Activated naive CD4-positive, alpha-beta T cell treated with anti-CD3 and anti-CD28 coated beads for 36 hours (primary cell): ENCODE measurements at places on chromosomes 2 and 18.

DNA sequence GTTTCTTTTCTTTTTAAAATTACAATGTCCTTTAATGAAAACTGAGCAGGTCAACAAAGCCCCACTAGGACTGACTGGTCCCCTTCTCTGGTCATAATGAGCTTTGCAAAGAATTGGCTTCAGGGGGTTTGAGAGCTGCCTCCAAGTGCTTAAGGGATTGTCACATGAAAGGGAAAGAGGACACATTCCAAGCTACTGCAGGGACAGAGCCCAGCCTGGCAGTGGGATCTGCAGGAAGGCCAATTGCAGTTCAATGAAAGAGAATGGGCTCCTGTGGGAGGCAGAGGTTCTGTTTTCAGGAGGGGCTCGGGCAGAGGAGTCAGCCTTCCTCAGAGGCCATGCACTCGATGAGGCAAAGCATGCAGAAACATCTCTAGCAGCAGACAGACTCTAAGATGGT, 84.1 kb upstream of the ACKR3 start:
- H3K27ac ChIP-seq = no peak overlapping the region
- no peak overlapping the region for H3K4me3 ChIP-seq
- no peak for DNase-seq
- H3K27me3 ChIP-seq = peaks cover 4% of the 10 kb centered on the region
- H3K4me1 ChIP-seq = no peaks in the 10 kb centered on the region
- peaks cover 2% of the 10 kb centered on the region for H3K36me3 ChIP-seq

DNA sequence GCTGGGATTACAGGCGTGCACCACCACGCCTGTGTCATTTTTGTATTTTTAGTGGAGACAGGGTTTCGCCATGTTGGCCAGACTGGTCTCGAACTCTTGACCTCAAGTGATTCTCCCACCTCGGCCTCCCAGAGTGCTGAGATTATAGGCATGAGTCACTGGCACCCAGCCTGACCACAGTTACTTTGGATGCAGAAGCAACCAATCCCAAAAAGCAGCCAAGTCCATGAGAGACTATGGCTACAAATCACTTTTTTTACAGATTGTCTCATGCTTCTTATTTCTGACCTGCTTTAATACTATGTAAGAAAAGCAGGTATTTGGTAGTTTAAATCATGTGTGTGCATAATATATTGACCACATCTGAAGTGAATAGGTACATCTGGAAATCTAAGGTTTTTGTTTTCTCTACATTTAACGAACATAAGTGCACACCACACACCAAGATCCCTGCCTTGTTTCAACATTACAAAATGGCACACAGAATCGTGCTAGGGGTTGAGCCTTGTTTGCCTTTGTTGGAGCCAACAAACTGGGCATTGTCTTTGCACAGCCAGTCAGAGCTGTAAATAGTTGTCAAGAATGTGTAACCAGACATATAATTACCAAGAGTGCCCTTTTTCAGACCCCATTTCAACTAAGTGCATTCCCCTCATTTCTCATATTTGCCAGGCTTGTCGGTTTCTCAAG, 18.3 kb upstream of the MAP4K4 start:
- no peak for DNase-seq
- H3K4me1 ChIP-seq = peaks cover 23% of the 10 kb centered on the region
- H3K27me3 ChIP-seq = no peaks in the 10 kb centered on the region

DNA sequence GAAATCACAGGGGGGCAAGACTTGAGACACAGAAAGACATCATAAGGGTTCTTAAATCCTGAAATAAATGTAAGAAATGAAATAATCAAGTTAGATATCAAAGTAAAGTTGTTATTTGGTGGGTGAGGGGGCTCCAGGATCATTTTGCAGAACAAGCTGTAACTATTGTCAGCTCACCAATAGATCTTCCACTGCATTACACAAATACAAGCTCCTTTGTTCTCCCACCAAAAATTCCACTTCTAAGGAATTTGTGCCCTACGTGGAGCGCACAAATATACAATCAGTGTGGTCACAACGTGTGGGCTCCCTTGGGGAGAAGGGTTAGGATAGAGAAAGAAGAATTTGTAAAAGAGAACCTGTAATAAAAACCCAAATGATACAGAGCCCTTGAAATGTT, 19.2 kb upstream of the GALNT5 start:
- no peak overlapping the region for H3K4me3 ChIP-seq
- H3K27ac ChIP-seq = no peak overlapping the region
- DNase-seq = no peak
- peaks cover 9% of the 10 kb centered on the region for H3K27me3 ChIP-seq
- no peaks in the 10 kb centered on the region for H3K4me1 ChIP-seq

DNA sequence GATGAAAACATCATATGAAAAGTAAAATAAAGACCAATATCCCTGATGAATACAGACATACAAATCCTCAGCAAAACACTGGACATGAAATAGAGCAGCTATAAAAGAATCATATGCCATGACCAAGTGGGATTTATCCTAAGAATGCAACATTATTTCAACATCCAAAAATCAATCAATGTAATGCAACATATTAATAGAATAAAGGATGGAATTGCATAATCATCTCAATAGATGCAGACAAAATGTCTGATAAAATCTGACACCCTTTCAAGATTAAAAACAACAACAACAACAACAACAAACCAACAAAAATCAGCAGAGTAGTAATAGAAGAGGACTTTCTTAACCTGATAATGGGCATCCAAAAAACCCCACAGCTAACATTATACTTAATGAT, 63.8 kb upstream of the IL1R1 start:
- no peaks in the 10 kb centered on the region for H3K36me3 ChIP-seq
- H3K4me3 ChIP-seq = no peak overlapping the region
- DNase-seq = no peak
- peaks cover 47% of the 10 kb centered on the region for H3K4me1 ChIP-seq
- no peaks in the 10 kb centered on the region for H3K27me3 ChIP-seq

GRCh38 chr2:71333619-71334018, 2.0 kb downstream of the ZNF638 start:
- peak overlapping the region; percentile 54 for H3K27ac ChIP-seq
- H3K36me3 ChIP-seq = peaks cover 18% of the 10 kb centered on the region
- no peak for DNase-seq
- H3K4me3 ChIP-seq = peak overlapping the region; percentile 99
- no peaks in the 10 kb centered on the region for H3K27me3 ChIP-seq
- peaks cover 52% of the 10 kb centered on the region for H3K4me1 ChIP-seq

- H3K4me3 ChIP-seq = no peak overlapping the region
- no peak for DNase-seq
- no peaks in the 10 kb centered on the region for H3K27me3 ChIP-seq
- H3K27ac ChIP-seq = peak overlapping the region; percentile 54
Observed at GRCh38 chr2:109029490-109030201, 40.6 kb upstream of the EDAR start.

- H3K36me3 ChIP-seq = no peaks in the 10 kb centered on the region
- no peaks in the 10 kb centered on the region for H3K4me1 ChIP-seq
- no peak overlapping the region for H3K4me3 ChIP-seq
- no peaks in the 10 kb centered on the region for H3K27me3 ChIP-seq
Observed at GRCh38 chr2:237411092-237411601, 2.8 kb downstream of the COL6A3 start.

DNA sequence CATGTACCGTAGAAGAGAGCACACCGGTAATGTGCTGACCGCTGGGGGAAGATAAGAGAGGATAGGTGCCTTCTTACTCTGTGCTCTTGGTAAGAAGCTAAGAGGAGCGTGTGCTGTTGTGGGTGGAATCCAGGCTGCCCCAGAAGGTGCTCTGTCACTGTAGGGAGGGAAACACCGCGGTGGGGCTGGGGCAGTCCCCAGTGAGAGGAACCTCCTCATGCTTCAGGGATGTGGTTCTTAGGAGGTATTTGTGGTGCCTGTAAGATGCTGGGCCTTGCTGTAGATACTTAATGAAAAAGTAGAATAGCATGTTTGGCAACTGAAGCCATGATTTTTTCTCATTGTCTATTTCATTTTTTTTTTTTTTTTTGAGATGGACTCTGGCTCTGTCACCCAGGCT, 1.1 kb downstream of the COLEC11 start:
- H3K4me3 ChIP-seq = no peak overlapping the region
- H3K36me3 ChIP-seq = peaks cover 3% of the 10 kb centered on the region
- peak; percentile 83 for DNase-seq
- peaks cover 29% of the 10 kb centered on the region for H3K4me1 ChIP-seq
- peaks cover 9% of the 10 kb centered on the region for H3K27me3 ChIP-seq

DNA sequence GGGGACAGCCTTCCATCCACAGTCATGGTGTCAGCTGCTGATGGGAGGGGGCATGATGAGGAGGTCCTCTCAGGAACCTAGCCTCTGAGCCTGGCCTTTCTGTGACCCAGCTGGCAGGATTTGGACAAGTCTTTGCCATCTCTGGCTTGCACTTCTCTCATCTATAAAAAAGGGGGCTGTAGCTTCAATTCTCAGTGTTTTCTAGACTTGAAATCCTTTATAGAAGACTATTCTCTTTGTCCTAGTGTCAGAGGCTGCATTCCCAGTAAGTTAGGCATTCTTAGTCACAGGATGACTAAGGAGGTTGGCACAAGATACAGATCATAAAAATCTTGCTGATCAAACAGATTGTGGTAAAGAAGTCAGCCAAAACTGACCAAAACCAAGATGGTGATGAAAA, 958.5 kb downstream of the CNTNAP5 start:
- H3K27me3 ChIP-seq = no peaks in the 10 kb centered on the region
- no peak overlapping the region for H3K4me3 ChIP-seq
- no peaks in the 10 kb centered on the region for H3K4me1 ChIP-seq
- H3K27ac ChIP-seq = no peak overlapping the region

- peaks cover 3% of the 10 kb centered on the region for H3K27me3 ChIP-seq
- no peak overlapping the region for H3K4me3 ChIP-seq
- no peaks in the 10 kb centered on the region for H3K36me3 ChIP-seq
- no peak for DNase-seq
- H3K27ac ChIP-seq = no peak overlapping the region
Observed at GRCh38 chr2:188786368-188786841, 187.8 kb upstream of the COL3A1 start.

DNA sequence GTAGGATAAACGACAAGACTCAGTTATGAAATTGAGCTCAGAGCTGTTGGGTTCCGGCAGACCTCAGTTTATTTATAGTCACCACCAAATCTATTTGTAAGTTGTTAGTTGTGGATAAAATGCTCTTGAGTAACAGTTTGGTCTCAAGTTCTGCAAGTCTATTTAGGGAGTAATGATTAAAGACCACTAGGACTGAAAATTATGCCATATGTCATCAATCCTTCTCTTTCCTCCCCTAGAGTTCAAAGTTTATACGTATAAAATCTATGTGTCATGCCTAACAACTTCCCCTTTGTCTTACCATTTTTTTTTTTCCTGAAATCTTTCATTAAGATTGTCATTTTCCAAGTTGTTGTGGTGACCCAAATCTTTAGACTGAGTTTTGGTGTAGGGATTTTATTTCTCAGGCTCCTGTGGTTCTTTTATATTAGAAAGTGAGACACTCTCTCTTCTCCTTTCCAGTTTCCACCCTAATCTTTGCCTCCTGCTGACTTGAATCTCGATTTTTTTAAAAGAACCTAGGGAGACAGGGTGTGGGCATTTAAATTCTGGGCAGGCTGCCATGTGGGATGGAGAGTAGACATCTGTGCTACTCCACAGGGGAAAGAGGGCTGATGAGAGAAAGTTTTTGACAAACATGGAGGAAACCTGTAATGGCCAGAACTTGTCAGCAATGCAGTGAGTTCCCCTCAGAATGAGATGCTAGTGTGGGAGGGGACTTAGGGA, 51.0 kb downstream of the LAMA3 start:
- H3K4me3 ChIP-seq = no peak overlapping the region
- peaks cover 33% of the 10 kb centered on the region for H3K4me1 ChIP-seq
- H3K27me3 ChIP-seq = no peaks in the 10 kb centered on the region
- H3K36me3 ChIP-seq = no peaks in the 10 kb centered on the region

DNA sequence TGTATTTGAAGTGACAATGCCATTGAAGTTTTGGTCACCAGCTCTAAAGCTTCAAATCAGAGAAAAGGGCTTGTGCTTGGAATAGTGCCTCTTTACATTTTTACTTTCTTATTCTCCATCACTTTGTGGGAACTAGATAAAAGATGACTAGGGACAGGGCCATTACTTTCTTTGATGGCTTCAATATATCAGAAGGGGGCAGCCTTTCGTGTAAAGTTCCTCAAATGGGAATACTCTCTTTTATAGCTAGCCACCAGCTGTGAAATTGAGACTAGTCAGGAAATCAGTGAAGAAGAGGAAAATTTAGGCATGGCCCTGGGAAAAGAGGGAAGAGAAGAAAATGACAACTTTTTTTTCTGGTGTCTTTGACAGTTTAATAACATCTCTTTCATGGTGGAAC, 242.5 kb downstream of the DCC start:
- H3K27me3 ChIP-seq = no peaks in the 10 kb centered on the region
- no peaks in the 10 kb centered on the region for H3K36me3 ChIP-seq
- no peak for DNase-seq
- H3K4me1 ChIP-seq = no peaks in the 10 kb centered on the region
- no peak overlapping the region for H3K4me3 ChIP-seq

DNA sequence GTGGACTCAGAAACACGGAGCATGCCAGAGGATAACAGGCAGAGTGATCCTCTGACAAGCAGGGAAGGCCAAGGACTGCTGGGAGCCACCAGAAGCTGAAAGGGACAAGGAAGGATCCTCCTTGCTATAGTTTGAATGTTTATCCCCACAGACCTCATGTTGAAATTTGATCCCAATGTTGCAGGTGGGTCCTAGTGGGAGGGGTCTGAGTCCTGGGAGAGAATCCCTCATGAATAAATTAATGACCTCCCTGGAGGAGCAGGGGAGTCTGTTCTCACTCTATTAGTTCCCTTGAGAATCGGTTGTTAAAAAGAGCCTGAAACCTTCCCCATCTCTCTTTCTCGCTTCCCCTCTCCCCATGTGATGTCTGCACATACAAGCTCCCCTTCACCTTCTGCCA, 124.4 kb downstream of the FBXO15 start:
- H3K27me3 ChIP-seq = peaks cover 15% of the 10 kb centered on the region
- H3K4me3 ChIP-seq = no peak overlapping the region
- no peaks in the 10 kb centered on the region for H3K36me3 ChIP-seq
- no peak for DNase-seq
- no peaks in the 10 kb centered on the region for H3K4me1 ChIP-seq
- H3K27ac ChIP-seq = no peak overlapping the region

- H3K4me3 ChIP-seq = no peak overlapping the region
- peaks cover 47% of the 10 kb centered on the region for H3K27me3 ChIP-seq
- H3K27ac ChIP-seq = no peak overlapping the region
- peaks cover 12% of the 10 kb centered on the region for H3K36me3 ChIP-seq
- H3K4me1 ChIP-seq = peaks cover 28% of the 10 kb centered on the region
Observed at GRCh38 chr2:8676191-8676920, 5.5 kb upstream of the ID2 start.

DNA sequence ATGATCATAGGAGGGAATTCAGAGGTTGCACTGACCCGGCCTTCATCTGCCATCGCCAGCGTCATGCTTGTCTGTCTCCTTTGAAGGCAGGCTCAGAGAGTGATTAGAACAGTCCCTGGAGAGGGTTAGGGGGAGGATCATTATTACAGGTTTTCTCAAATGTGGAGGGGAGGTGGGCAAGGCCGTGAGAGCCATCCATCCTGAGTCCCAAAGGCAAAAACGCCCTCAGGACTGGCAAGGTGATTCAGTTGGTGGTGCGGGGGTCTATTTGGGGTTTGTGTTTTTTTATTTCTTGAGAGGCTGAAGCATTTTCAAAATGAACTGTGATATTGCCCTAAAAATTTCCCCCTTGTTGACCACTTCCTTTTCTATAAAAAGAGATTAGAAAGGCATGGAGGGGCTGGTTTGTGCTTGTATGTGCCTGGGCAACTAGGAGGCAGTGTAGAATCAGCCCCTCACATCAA, 39.3 kb upstream of the GYPC start:
- H3K4me1 ChIP-seq = no peaks in the 10 kb centered on the region
- no peak overlapping the region for H3K4me3 ChIP-seq
- no peak for DNase-seq
- no peaks in the 10 kb centered on the region for H3K36me3 ChIP-seq

- no peak overlapping the region for H3K4me3 ChIP-seq
- no peak overlapping the region for H3K27ac ChIP-seq
- H3K4me1 ChIP-seq = peaks cover 9% of the 10 kb centered on the region
- H3K27me3 ChIP-seq = peaks cover 34% of the 10 kb centered on the region
- H3K36me3 ChIP-seq = no peaks in the 10 kb centered on the region
Observed at GRCh38 chr2:120350801-120351320, 4.9 kb downstream of the INHBB start.
